ENCODE measurements at places on chromosomes 2 and 18.

DNA sequence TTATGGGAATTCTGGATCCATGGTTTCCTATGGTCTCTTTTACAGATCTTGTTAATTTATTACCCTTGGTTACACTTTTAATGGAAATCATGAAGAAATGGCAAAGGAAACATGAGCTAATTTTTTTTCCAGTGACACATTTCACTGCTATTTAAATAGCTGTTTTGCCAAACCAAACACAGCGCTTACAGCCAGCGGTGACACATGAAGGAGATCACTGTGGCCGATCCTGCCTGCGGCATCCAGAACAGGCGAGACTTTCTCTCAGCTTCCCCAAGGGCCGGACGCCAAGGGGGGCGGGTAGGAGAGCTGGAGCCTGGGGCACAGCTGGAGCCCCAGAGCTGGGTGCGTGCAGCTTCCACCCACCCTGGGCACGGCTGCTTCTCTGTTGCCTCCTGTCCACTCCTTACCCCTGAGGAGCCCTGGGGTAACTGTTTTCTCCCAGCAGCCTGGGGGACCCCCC lies 81.4 kb upstream of the PKDCC start:
- DNase-seq, result no peak

GRCh38 chr2:77910136-77910535 lies 388.0 kb upstream of the LRRTM4 start:
- no peak for DNase-seq

DNA sequence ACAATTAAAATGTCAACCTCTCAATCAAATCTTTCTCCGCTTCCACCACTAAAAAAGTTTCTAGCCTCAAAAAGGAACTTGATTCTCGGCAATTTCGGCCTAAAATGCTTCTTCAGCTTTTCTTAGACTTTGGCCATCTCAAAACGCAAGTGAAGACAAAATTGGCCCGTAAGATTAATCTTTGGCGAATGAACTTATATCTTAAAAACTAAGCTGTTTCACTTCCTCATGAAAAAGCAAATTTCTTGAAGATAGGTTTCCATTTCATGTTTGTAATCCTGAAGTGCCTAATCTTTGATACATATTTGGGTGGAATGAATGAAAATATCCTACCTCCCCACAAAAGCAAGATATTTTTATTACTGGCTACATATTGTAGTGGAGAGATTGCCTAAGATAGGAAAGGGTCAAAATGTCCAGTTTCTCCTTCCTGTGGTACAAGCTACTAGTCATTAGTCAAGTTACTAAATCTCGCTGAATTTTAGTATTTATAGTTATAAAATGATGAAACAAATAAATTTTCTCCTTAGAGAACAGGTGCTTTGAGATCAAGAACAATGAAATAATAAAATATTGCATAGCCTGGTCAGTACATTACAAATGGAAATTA lies 85.4 kb upstream of the ZEB2 start:
- DNase-seq, result no peak

DNA sequence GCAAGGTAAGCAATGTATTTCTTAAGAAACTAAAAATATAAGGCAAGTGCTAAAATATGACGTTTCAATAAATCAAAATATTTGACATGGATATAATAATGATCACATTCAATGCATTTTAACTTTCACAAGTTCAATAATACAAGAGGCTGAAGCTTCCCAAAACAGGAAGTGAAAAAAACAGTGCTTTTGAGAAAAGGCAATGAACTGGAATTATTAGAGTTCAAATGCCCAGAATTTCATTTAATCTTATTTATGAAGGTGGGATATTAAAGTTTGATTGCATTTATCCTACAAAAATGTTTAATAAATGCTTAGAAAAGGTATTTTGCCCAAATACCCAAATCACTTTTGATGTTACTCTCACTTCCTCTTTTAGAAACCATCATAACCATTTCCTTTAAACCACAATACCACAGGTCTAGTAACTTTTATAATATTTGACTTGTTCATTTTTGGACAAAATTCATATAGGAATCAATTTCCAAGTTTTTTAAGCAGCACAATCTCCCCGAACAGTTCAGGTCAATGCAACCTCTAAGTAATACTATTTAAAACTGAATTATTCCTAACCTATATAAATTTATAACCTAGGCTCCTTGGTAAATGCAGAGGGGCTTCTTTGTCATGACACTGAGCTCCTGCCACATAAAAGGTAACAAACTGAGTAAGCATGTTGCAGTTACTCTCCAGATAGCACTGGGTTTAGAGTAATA lies 2.1 kb downstream of the NCKAP1 start:
- DNase-seq, result no peak

GRCh38 chr2:56410140-56410539 lies 226.3 kb downstream of the CCDC85A start:
- no peak for DNase-seq

DNA sequence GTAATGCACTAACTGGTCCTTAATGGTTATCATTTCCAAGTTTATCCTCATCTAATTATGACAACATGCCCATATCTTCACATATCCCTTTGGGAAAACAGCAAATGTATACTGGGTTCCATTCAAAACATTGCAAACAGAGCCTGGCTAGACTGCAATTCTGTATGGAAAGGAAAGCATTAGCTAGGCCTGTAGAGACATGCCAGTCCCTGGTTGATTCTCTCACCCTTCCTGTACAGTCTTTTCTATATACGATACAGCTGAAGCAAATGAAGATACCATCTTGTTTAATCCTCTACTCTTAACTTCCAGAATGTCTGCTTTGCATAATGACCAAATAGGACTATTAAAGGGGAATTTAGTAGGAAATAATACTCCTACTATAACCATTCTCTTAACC lies 294.4 kb upstream of the MC4R start:
- no peak for DNase-seq

DNA sequence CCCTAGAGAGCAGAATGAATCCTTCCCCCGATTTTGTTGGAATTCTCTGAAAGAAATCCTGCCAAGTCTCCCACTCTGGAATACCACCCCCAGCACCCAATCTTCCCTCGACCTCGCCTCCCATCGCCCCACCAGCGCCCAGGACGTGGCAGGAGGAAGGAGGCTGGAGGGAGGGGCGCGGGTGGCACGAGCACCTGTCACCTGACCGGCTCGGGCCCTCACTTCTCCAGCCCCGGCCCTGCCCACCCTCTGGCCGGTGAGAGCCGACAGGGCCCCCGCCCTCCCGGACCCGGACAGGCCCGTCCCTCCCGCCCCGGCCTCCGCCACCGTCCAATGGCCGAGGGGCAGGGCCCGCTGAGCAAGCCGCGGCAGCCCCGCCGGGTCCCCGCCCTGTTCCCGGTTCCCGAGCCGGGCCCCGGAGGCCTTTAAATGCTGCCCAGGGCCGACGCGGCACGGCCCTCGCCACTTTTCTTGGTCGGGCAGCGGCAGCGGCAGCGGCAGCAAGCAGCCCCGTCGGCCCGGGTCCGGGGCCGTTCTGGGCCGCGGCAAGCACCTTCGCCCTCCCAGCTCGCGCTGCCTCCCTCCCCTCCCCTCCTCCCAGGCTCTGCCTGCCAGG lies at the start of gene LGALSL:
LGALSL (plus strand) TSS at position 393 of the 616 bp plus-strand sequence. CDS start 384 bp downstream, outside the sequence.
- peak; percentile 64 for DNase-seq

GRCh38 chr2:7649461-7650228 lies 732.4 kb downstream of the RNF144A start:
- DNase-seq, result no peak

DNA sequence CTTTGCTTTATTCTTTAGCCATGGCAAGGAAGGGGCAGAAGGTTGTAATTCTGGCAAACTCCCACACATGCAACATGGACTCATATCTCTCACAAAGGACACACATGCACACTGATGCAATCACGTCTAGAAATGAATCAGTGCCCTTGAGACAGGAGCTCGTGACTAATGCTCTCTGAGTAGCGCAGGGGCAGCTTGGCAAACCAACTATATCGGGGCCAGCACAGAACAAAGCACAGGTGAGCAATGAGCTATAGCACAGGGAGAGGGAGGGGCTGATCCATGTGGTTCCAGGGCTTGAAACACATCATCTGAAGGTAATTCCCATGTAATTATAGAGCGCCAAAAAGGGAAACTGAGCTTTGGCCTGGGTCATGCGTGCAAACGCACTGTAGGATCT lies 165.2 kb upstream of the KLF7 start:
- no peak for DNase-seq

DNA sequence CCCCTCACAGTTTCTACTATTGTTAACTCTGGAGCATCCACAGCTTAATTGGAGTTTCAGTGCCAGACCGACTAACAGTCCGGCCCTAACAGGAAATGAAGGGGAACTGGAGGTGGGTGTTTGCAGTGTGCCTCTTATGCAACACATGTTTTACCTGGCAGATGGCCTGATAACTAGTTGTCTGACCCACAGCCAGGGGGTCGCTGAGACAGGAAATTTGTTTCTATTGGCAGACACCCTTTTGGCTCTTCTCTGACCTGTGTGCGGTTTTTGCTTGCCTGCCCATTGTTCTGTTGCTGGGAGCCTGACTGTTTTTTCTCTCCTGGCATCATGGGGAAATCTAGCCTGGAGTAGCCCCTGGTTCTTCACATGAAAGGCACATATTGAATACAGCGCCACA lies 1329.8 kb downstream of the DSC3 start:
- DNase-seq, result no peak

DNA sequence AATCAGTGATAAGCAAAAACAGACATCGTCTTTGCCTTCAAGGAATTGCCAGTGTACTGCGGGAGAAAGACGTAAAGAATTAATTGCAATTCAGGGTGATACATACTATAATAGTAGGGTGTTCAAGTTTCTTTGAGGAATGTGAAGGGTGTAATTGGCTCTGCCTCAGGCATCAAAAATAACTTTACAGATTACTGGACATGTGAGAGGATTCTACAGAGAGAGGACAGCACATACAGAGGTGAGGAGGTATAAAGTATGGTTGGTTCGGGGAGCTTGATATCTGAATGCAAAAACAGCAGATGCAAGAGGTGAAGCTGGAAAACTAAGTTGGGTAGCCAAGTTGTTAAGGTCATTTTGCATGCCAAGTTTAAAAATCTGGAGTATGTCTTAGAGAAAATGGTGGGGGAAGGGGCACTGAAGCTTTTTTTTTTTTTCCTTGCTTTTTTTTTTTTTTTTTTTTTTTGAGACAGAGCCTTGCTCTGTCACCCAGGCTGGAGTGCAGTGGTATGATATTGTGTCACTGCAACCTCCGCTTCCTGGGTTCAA lies 227.5 kb upstream of the FOSL2 start:
- no peak for DNase-seq

DNA sequence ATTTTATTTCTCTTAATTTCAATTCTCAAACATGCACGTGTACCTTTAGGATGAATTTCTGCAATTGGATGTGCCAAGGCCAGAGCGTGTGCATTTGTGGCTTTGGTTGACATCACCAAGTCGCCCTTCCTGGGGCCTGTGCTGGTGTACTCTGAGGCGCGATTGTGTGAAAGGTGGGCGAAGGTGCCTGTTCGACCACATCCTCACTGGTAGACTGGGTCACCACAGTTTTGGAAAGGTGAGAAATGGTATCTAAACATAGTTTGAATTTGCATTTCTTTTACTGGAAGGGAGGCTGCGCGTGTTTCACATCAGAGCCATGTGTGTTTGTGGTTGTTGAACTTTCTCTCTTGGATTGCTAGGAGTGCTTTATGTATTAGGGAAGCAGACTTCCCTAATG lies 89.8 kb downstream of the LDLRAD4 start:
- DNase-seq, result no peak

- no peak for DNase-seq
Observed at GRCh38 chr2:167857416-167857815, 390.0 kb downstream of the STK39 start.

GRCh38 chr2:191280290-191280689 lies 35.1 kb downstream of the MYO1B start:
- peak; percentile 69 for DNase-seq

DNA sequence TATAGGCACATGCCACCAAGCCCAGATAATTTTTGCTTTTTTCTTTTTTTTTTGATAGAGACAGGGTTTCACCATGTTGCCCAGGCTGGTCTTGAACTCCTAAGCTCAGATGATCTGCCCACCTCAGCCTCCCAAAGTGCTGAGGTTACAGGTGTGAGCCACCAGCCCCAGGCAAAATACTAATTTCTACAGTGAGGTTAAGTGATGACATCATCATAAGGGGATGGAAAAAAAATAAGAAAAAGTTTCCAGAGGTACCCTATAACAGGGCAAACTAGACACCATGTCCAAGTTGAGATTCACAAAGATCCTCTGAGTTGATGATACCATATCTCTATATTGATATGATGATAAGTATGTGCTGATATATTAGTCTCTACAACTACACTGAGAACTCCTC lies 163.7 kb upstream of the ACVR2A start:
- DNase-seq, result no peak

- DNase-seq, result no peak
Observed at GRCh38 chr2:128662051-128662471, 343.4 kb upstream of the HS6ST1 start.

GRCh38 chr2:65477590-65477989 lies 45.2 kb upstream of the SPRED2 start:
- no peak for DNase-seq

DNA sequence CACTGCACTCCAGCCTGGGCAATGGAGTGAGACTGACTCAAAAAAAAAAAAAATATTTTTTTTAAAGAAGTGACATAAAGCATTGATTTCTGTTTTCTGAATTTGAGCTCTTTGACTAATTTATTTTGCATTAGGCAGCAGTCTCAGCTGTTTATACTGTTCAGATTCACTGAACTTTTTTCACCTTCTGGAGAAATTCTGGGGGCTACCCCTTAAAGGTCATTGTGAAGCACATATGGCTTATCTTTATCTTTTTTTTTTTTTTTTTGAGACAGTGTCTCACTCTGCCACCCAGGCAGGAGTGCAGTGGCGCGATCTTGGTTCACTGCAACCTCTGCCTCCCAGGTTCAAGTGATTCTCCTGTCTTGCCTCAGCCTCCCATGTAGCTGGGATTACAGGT lies 12.9 kb downstream of the PHLPP1 start:
- DNase-seq, result no peak

DNA sequence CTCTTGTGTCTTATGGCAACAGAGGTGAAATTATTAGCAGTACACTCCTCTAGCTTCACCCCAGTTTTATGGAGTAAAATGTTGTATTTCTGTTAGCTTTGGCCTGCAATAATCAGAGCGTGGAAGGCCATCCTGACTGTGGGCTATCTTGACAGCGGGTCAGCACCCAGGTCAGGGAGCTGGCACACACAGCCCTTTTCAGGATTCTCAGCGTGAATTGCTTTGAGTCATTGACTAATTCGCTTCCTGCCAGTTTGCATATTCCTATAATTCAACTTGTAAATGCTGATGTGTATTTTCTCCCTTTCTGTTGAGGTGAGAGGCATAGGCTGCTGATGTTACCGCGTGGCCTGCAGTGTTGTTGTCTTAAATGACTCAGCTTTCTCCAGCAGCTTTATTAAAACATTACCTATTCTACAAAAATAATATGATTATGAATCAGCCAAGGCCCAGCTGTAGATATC lies 109.6 kb upstream of the EML6 start:
- no peak for DNase-seq

All from NT2/D1 (cell line).